ENCODE measurements at places on chromosomes 7 and 10. TPM values are rescaled to one million over a fixed set of nuclear protein-coding genes. Genes with fewer than 3 reads are reported as not detected.

DNA sequence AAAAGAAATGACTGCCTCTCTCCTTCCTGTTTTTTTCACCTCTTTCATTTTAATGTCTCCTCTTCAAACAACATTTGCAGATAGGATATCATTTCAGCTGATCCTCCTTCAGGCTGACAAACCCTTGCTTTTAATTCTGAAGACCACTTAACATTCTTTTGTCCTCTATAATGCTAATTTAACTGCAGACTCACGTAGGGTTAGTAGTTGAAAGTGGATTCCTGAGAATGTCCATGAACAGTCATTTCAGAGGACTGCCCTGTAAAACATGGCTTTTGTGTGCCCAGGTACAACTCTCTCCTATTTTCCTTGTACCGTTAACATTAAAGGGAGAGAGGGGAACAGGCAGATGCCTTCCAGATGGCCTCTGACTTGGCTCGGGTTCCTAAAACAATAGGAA is 524.4 kb downstream of the SDK1 start:
- no peak for DNase-seq

GRCh38 chr10:58913717-58914116 is 262.7 kb upstream of the PHYHIPL start:
- DNase-seq, result no peak

GRCh38 chr7:147941381-147941780 is 649.2 kb upstream of the C7orf33 start:
- DNase-seq, result no peak

GSDME gene
- polyA plus RNA-seq, result 8.0 TPM

Data from hindlimb muscle (tissue), 1 donor.